ENCODE measurements at places on chromosomes 7 and 10.
A peak's percentile ranks its signal among the peaks of the same experiment; 100 is the strongest.

GRCh38 chr7:50564640-50565558 is at the start of gene DDC:
Gene DDC (minus strand): TSS chr7:50565405. CDS start chr7:50544085, 21,320 bp downstream.
- H3K27me3 ChIP-seq = peaks cover 11% of the 10 kb centered on the region
- no peaks in the 10 kb centered on the region for H3K4me1 ChIP-seq
- H3K27ac ChIP-seq = no peak within 1 kb of the TSS
- no peaks in the 10 kb centered on the region for H3K36me3 ChIP-seq
- H3K4me3 ChIP-seq = no peak within 1 kb of the TSS

DNA sequence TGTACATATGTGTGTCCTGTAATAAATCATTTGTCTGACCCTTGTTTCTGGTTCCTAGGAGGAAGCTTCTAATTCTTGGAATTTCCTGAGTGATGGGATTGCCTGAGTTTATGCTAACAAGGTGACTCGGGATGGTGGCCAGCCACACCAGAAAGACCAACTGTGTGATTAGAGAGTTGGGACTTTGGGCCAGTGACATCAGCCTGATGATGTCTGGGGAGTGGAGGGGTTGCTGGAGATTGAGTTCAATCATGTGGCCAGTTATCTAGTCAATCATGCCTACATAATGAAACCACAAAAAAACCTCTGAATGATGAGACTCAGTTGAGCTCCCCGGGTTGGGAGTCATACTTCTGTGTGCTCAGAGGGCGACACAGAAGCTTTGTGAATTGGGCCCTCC is 23.5 kb upstream of the CARD11 start:
- H3K4me3 ChIP-seq = no peak overlapping the region
- no peaks in the 10 kb centered on the region for H3K27me3 ChIP-seq
- peak; percentile 22 for DNase-seq
- H3K36me3 ChIP-seq = peaks cover 20% of the 10 kb centered on the region
- H3K27ac ChIP-seq = peak overlapping the region; percentile 50

DNA sequence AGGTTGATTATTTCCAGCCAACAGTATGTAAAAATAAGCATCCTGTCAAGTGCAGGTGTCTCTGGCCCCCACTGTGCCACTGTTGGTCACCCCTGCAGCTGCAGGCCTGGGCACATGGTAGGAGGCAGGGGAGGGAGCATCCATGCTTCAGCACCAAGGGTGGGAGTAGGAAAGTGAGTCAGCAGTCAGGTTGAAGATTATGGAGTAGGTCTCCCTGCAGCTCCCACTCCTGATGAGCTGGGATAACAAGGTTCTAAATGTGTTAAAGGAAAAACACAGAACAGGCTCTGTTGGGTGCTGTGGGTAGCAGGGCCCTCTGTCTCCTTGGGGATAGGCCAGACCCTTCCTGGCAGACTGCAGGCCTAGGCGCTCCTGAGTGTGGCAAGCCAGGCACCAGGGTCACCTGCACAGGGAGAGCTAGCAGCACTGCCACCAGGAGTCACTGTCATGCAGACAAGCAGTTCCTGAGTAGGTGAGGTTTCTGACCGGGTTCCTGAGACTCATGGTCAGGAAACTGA is 59.3 kb downstream of the NUDCD3 start:
- no peak for DNase-seq
- H3K36me3 ChIP-seq = peaks cover 32% of the 10 kb centered on the region
- no peak overlapping the region for H3K4me3 ChIP-seq

DNA sequence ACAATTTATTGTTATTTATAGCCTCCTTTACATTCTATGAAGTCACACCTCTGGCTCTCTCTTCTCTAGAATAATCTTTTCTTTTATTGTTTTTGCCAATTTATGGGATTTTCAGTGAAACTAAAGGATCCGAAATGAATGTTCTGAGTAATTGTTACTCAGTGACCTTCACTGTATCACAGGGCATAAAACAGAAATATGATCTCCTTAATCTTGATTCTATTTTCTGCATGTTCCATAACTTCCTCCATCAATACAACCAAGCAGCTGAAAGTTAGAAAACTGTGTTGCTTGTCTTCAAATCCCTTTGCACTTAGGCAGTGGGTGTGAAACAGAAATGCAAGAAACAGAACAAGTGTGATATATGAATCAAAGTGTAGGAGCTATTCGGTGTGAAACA is 57.4 kb upstream of the FERD3L start:
- no peak for DNase-seq
- no peaks in the 10 kb centered on the region for H3K4me1 ChIP-seq
- no peak overlapping the region for H3K4me3 ChIP-seq
- H3K36me3 ChIP-seq = no peaks in the 10 kb centered on the region
- H3K27me3 ChIP-seq = no peaks in the 10 kb centered on the region

Data from activated T-helper 2 cell treated with anti-CD3 and anti-CD28 coated beads, Interferon-gamma antibody, Interleukin-2, Interleukin-4, amounts not matched to agents 10 μg/mL and 5 μg/mL and 100 μg/mL, durations not matched to agents 14 hours and 24 hours and 36 hours (primary cell).